ENCODE measurements at places on chromosomes 4 and X. TPM values are rescaled to one million over a fixed set of nuclear protein-coding genes. Genes with fewer than 3 reads are reported as not detected.

DNA sequence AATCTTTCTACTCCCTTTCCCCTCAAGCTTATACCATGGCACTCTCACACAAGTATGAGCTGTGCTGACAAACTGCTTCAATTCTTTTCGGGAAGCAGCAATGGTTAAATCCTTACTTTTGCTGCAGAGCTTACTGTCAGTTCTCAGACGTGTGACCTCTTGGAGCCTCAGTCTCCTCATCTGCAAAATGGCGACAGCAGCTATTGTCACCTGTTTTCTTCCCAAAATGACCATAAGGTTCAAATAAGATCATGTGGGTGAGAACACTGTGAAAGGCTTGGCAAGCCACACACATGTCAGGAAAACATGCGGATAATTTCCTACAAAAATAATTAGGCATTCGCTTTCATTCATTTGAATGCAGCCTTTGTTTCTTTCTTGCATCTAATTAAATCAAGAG is 36.8 kb upstream of the IRF2 start:
- DNase-seq: no peak

- DNase-seq: no peak
Observed at GRCh38 chr4:144801731-144802130, 155.8 kb downstream of the HHIP start.

L1CAM gene
- 4.3 TPM for total RNA-seq

- no peak for DNase-seq
Observed at GRCh38 chr4:31657859-31658570, 937.8 kb downstream of the PCDH7 start.

ERVMER34-1 gene
- total RNA-seq: 1.2 TPM

NXF2 gene
- total RNA-seq: not detected

All from left cardiac atrium (tissue), 4 donors.